ENCODE measurements at places on chromosomes 6 and 20. TPM values are rescaled to one million over a fixed set of nuclear protein-coding genes. Genes with fewer than 3 reads are reported as not detected.

DNA sequence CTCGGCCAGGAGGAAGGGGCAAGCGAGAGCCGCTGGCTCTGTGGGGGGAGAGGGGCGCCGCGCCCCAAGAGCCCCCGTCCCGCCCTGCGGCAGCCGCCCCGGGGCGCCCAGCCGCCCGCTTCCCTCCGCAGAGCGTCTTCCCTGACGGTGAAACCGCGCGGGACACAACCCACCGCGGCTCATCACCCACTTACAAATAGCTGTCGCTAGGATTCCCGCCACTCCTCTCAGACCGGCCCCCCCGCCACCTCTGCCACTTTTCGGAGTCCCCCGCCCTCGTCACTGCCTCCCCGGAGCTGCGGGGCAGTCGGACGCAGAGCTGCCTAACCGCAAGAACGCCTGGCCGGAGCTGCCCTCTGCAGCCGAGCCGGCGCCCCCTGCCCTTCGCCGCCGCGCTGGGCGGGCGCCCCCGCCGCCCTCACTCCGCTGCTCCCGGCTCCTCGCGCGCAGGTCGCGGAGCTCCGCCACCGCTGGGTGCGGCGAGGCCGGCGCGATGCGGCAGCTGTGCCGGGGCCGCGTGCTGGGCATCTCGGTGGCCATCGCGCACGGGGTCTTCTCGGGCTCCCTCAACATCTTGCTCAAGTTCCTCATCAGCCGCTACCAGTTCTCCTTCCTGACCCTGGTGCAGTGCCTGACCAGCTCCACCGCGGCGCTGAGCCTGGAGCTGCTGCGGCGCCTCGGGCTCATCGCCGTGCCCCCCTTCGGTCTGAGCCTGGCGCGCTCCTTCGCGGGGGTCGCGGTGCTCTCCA is at the start of gene SLC35D3:
Gene SLC35D3 (plus strand): TSS at position 366 of the 749 bp plus-strand sequence. CDS start 128 bp downstream, at position 494.
- DNase-seq, result no peak

Gene PPDPF
- polyA plus RNA-seq, result 545 TPM

DNA sequence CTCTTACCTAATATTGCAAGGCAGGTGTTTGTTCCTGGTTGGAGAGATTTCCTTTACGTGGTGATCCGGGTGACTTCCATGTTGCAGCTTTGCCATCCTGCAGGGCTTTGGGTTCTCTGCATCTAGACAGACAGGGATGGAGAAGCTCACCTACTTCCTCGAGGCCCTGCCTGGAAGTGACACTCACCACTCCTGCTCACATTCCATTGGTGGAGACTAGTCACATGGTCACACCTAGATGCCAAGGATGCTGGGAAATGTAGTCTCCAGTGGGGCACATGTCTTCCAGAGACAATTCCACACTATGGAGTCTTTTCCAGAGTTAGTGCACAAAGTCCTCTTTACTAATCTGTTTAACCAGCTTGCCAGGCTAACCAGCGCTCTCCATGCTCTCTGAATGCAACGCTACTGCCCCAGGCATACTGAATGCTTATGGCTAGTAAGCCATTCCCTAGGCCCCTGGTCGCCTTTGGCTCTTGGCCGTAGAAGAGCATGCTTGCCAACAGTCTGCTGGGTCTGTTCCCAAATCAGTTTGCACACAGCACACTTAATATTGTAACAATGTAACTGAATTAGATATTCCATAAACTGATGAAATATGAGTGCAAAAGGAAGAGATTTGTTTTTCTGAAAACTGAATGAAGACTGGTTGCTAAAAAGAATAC is 6.7 kb upstream of the KCNK15 start:
- DNase-seq, result no peak

Gene PBOV1
- polyA plus RNA-seq, result not detected

DNA sequence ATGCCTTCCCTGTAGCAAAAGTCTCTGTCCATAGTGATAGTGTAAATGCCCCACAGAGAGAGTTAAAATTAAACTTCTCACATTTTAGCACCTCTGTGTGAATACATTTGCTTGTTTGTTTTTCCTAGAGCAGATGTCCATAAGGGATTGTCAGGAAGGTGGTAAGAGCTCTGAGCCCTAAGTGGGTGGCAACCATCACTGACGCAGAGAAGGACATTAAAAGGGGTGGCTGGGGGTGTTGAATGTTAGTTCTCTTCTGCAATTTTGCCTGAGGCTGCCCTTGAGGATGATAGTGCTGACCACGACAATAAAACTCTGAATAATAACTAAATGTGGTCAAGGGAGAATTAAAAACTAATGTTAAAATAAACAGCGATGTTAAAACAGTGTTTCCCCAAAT is 174.3 kb upstream of the ID4 start:
- DNase-seq, result no peak

Gene ZNF165
- 0.90 TPM for polyA plus RNA-seq

DNA sequence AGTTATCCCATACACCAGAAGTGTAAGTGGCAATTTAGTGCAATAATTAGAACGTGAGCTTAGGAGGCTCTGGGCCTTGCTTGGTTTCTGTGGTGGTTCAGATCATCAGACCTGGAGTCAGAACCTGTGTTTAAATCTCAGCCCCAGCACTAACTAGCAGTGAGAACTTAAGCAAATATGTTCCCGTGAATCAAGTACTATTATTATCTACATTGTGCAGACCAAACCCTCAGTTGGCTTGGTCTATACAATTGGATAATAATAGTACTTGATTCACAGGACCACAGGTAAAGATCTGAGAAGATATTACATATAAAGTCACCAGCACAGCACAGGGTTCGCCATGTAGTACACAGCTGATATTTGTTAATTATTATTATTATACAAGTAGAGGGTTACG is 93.1 kb downstream of the SIM1 start:
- DNase-seq, result no peak
